Camera-type eye (tissue), 1 donor: ENCODE measurements at places on chromosomes 11 and 22. TPM values are rescaled to one million over a fixed set of nuclear protein-coding genes. Genes with fewer than 3 reads are reported as not detected.

Gene MMP13
- total RNA-seq = not detected

Gene C22orf31
- total RNA-seq = 0.82 TPM

Gene FZD4
- total RNA-seq = 35.6 TPM

Gene SYCE3
- not detected for total RNA-seq

Gene TAF10
- total RNA-seq = 16.2 TPM

Gene BTG4
- total RNA-seq = not detected

Gene DBX1
- total RNA-seq = not detected

Gene PARVA
- total RNA-seq = 35.6 TPM

Gene TESMIN
- 2.1 TPM for total RNA-seq

Gene PIK3IP1
- total RNA-seq = 23.3 TPM

Gene PLXNB2
- 169 TPM for total RNA-seq

Gene TAGLN
- total RNA-seq = 247 TPM

Gene KRTAP5-2
- not detected for total RNA-seq

Gene APOBEC3C
- total RNA-seq = 4.5 TPM

Gene POTEH
- not detected for total RNA-seq

Gene RNF26
- 10.6 TPM for total RNA-seq

Gene OR5P2
- not detected for total RNA-seq

Gene C11orf16
- total RNA-seq = not detected

Gene TRPC6
- 11.6 TPM for total RNA-seq

Gene BRSK2
- 50.6 TPM for total RNA-seq

Gene ARHGEF17
- total RNA-seq = 60.8 TPM

Gene OR8G5
- not detected for total RNA-seq

Gene KRTAP5-11
- not detected for total RNA-seq

Gene CD44
- 112 TPM for total RNA-seq

Gene GNG3
- total RNA-seq = 3.0 TPM

Gene FGF3
- total RNA-seq = not detected

Gene MTMR3
- total RNA-seq = 106 TPM
